Stromal cell of bone marrow (primary cell): ENCODE measurements at places on chromosomes 6 and 20.

- no peak for DNase-seq
Measured at GRCh38 chr6:1901556-1901955, 291.8 kb downstream of the FOXC1 start.

DNA sequence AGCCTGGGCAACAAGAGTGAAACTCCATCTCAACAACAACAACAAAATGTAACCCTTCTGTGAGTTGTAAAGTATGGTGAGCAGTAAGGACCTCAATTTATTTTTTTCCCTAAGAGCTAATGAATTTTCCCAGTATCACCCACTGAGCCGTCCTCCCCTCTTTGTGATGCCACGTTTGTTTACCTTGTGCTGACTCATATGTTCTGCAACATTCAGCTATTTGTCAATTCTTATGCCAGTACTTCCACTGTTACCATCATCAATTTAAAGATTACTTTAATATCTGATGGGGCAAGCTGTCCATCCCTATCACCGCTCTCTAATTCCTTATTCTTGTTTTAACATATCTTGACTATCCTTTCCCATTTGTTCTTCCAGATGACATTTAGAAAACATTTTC is 37.5 kb downstream of the MAK start:
- no peak for DNase-seq

DNA sequence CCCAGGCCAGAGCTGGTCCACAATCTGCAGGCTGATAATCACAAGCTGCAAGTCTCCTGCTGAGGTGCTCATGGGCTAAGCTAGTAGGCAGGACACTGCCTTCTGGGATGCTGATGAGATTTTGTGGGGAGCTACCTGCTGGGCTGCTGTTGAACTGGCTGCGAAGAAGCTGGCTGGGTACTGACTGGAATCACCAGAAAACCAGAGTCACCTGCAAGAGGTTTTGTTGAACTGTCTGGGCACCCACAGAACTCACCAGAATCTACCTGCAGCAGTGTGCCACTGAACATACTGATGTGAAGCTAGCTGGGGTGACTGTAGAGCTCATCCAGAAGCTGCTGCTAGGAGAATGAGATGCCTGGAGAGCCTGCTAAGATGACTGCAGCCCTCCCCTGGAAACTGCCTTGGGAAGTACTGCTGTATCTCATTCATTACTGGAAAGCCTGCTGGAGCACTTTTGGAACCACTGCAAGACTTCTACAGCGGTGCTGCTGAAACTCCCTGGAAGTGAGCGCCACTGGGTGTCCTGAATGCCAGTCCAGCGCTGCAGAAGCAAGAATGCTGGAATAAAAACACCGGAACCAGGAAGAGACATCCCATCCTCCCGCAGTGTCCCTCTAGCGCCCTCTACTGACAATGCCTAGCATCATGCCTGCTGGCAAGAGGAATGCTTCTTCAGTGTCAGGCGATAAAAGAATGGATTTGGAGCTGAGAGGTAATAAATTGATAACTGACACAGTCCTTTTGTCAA is 64.9 kb upstream of the ARHGAP18 start:
- peak; percentile 70 for DNase-seq

DNA sequence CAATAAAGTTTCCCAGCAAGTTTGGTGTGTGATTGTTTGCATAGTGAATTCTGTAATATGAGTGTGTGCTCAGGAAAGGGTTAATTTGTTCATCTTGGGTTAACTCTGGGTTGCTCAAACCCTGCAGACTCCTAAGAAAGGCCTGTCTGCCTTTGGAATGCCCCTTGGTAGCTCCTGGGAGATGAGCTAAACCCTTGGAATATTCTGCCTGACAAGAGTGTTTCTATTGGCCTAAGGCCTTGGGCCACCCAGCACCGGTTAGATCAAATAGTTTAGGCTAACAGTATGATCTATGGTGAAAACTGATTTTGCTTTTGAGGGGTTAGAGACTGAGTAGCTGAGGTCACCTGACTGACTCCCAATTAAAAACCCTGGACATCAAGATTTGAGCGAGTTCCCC is 248.3 kb downstream of the GRM1 start:
- no peak for DNase-seq

GRCh38 chr6:5151360-5151954 is 66.3 kb downstream of the PPP1R3G start:
- DNase-seq: no peak

DNA sequence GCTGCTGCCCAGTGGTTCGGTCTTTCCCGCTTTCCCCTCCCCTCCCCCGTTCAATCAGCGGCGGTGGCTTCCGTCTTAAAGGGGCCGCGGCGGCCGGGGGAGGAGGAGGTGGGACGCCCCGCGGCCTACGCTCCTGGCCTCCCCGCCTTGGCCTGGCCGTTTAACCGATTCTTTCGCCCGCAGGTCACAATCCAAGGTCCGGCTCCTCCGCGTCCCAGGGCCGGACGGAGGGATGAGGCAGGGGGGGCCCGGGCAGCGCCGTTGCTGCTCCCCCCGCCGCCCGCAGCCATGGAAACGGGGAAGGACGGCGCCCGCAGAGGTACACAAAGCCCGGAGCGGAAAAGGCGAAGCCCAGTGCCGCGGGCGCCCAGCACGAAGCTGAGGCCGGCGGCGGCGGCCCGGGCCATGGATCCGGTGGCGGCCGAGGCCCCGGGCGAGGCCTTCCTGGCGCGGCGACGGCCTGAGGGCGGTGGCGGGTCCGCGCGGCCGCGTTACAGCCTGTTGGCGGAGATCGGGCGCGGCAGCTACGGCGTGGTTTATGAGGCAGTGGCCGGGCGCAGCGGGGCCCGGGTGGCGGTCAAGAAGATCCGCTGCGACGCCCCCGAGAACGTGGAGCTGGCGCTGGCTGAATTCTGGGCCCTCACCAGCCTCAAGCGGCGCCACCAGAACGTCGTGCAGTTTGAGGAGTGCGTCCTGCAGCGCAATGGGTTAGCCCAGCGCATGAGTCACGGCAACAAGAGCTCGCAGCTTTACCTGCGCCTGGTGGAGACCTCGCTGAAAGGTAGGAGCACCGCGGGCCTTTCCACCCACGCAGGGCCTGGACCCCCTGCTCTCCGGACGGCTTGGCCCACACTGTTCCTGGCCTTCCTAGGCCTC is 1.2 kb downstream of the STK35 start:
- peak; percentile 70 for DNase-seq

DNA sequence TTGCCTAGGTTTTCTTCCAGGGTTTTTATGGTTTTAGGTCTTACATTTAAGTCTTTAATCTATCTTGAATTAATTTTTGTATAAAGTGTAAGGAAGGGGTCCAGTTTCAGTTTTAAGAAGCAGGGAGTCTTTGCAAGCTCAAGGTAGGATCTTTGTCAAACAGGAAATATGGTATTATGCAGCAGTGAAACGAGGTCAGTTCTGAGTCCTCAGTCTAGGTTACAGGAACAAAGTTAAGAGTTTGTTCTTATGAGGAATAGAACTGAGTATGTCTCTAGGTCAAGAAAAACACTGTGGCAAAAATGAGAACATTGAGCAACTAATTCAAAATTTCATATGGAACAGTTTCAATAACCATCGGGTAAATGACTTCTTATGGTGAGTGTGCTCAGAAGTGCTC is 63.6 kb downstream of the GCLC start:
- no peak for DNase-seq

DNA sequence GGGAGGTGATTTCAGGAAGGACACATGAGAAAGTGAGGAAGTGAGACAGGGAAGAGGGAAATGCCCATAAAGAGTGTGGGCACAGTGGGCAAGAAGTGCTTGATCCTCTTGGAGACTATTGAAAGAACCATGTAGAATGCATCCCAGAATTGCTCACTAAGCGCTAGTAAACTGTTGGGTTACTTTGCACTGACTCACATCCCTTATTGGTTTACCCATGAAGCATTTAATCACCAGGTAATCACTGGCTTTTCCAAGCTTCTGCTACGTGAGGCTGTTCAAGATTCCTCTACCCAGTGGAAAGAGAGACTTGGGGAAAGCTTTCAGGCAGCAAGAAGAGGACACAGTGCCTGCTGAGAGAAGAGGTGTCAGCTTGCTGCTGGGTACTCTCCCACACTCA is 410.0 kb upstream of the JAG1 start:
- DNase-seq: no peak

GRCh38 chr6:121032268-121033006 is 301.8 kb downstream of the TBC1D32 start:
- DNase-seq: no peak

- DNase-seq: no peak
Measured at GRCh38 chr6:35980991-35981645, 43.3 kb downstream of the SLC26A8 start.

GRCh38 chr6:36576578-36576977 is 17.6 kb upstream of the SRSF3 start:
- no peak for DNase-seq

DNA sequence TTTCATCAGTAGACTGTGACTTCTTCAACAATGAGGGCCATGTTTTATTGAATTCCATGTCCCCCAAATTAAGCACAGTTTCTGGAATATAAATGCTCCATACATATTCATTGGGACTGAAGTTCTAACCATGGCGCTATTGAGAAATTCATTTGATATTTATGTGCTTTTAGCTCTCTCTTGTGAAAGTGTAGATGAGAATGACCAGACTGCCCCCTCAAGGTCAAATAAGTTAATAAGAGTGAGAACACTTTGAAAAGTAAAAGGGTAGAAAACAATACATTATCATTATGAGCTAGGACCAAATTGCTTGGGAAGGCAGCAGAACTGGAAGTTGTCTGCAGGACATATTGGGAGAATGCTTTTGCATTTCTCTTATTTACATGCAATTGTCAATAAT is 597.9 kb downstream of the EPM2A start:
- DNase-seq: peak; percentile 33
